ENCODE measurements at places on chromosomes 7 and 10.
A peak's percentile ranks its signal among the peaks of the same experiment; 100 is the strongest.

DNA sequence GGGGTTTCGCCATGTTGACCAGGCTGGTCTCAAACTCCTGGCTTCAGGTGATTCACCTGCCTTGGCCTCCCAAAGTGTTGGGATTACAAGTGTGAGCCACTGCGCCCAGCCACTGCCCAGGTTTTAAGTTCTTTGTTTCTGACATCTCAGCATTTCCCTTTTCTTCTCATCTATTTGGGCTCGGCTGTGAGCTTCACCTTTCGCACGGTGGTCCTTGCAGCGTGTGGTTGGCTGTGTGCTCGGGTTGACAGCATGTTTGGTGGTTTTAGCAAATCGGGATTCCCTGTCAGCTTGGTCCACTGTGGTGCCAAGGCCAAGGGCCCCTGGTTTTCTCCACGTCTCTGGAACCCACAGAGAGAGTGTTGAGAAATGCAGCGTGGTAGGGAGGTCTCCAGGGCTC is 138.8 kb downstream of the DNAJB6 start:
- H3K4me1 ChIP-seq, result no peaks in the 10 kb centered on the region
- DNase-seq, result no peak
- H3K4me3 ChIP-seq, result no peak overlapping the region

DNA sequence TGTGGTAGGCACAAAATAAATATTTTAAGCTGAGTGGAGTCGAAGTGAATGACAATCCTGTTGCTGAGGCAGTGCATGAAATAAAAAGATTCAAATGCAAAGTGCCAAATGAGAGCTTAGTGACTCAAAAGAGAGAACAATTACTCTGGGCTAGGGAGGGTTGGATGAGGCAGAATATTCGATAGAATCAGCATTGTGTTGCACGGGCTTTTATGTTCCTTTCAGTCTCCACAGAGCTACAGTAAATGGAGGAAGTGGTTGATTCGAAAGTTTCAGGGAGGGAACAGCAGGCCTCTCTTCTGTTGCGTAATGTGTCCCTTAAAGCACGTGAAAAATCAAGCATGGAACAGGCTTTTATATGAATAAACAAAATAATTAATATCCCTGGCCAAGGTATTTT is 599.3 kb upstream of the CELF2 start:
- H3K27me3 ChIP-seq, result no peaks in the 10 kb centered on the region
- no peaks in the 10 kb centered on the region for H3K36me3 ChIP-seq
- H3K4me3 ChIP-seq, result no peak overlapping the region
- no peak for DNase-seq
- no peaks in the 10 kb centered on the region for H3K4me1 ChIP-seq
- no peak overlapping the region for H3K27ac ChIP-seq

DNA sequence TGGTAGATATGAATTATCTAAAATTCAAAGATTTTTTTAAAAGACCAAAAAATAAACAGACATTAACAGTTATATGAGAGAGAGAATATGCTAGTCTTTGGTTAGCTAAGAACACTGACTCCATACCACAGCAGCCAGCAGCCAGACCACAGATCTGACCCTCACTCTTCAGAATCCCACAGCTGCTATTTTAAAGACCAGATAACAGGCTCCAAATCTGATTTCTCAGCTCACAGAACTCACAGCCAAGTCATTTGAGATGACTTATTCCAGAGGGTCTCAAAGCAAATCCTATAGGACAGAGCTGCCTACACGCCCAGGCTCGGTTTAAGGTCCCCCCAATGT is 20.4 kb downstream of the NUDCD3 start:
- no peak overlapping the region for H3K4me3 ChIP-seq
- no peaks in the 10 kb centered on the region for H3K36me3 ChIP-seq
- DNase-seq, result no peak
- H3K27ac ChIP-seq, result no peak overlapping the region
- H3K27me3 ChIP-seq, result no peaks in the 10 kb centered on the region
- no peaks in the 10 kb centered on the region for H3K4me1 ChIP-seq

DNA sequence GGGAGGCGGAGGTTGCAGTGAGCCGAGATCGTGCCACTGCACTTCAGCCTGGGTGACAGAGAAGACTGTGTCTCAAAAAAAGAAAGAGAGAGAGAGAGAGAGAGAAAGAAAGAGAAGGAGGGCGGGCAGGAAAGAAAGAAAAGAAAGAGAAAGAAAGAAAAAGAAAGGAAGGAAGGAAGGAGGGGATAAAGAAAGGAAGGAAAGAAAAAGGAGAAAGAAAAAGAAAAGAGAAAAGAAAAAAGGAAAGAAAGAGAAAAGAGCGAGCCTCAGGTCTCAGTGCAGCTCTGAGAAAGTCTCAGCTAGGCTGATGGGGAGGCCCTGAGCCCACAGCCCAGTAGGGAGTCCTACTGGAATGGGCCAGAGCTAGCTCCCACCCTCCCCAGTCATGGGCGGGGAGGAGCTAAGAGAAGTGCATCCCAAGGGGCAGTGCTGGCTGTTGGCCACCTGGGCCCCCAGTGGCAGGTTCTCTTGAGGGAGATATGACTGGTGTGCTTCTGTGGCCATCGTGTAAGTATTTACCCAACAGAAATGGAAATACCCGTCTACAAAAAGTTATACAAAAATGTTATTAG is 69.3 kb downstream of the ABRAXAS2 start:
- no peak overlapping the region for H3K4me3 ChIP-seq
- H3K4me1 ChIP-seq, result no peaks in the 10 kb centered on the region
- no peaks in the 10 kb centered on the region for H3K36me3 ChIP-seq
- no peak for DNase-seq
- H3K27ac ChIP-seq, result no peak overlapping the region
- no peaks in the 10 kb centered on the region for H3K27me3 ChIP-seq

GRCh38 chr7:135795846-135796570 is 47.4 kb upstream of the FAM180A start:
- no peaks in the 10 kb centered on the region for H3K4me1 ChIP-seq
- peak overlapping the region; percentile 69 for H3K27ac ChIP-seq
- no peak overlapping the region for H3K4me3 ChIP-seq

GRCh38 chr10:82091413-82091812 is 216.4 kb downstream of the NRG3 start:
- H3K27me3 ChIP-seq, result no peaks in the 10 kb centered on the region
- no peak overlapping the region for H3K27ac ChIP-seq
- DNase-seq, result no peak
- no peaks in the 10 kb centered on the region for H3K36me3 ChIP-seq

DNA sequence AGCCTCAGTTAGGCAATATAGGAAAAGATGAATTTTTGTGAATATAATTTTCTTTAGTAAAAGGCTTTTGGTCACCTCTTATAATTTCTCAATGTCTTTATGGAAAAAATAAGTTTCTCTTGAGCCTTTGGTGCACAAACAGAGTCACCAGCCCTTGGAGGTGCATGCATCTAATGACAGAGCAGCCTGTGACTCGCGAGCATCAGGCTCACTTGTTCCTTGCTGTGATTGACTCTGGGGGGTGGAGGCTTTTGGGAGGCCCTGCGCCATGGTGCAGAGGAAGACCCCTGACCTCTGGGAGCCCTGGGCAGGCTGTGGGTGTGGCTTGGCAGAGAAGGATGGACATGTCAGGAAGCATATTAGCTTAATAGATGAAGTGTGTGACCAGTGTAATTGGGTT is 60.2 kb downstream of the FIGNL1 start:
- H3K27ac ChIP-seq, result no peak overlapping the region
- H3K36me3 ChIP-seq, result no peaks in the 10 kb centered on the region
- no peaks in the 10 kb centered on the region for H3K27me3 ChIP-seq
- no peak overlapping the region for H3K4me3 ChIP-seq
- no peaks in the 10 kb centered on the region for H3K4me1 ChIP-seq

DNA sequence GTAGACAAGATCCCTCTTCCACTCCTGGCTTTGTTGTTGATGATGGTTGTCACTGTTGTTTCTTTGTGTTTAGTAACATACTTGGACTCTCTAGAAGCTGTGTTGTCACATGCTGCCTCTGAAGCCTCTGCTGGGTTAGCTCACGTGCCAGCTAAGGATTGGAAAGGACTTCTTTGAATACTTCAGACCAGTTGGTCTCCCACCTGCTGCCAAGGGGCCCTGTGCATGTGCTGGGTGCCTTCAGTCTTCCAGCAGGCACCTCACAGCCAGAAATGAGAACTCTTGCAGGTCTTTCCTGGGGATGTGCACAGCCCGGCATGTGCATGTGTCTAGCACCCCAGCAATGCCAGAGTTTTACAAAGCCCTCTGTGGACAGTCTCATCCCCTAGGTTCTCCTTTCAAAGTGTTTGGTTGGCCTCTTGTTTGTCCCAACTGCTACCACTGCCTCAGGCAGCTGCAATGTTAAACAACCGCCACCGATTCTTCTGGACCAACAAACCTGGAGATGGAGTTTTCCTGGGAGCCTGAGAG is 21.7 kb upstream of the NCAPG2 start:
- H3K27me3 ChIP-seq, result no peaks in the 10 kb centered on the region
- H3K4me3 ChIP-seq, result no peak overlapping the region

DNA sequence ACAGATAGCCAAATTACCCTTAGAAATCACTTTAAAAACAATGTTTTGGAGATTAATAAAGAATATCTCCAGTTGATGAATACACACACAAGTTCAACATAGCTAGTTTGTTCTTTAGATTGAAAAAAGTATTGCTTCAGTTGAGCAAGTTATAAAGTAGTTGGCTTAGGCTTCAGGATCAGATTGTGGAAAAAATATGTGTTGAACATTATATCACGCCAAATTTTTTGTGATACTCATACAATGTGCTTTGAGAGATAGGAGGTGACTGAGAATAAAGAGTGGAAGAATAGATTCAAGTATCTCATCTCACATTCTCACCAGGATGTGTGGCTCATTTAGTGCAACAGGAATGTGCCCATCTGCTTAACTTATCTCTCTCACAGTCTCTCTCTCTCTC is 553.3 kb downstream of the HTR7 start:
- no peak for DNase-seq
- H3K27ac ChIP-seq, result no peak overlapping the region
- H3K36me3 ChIP-seq, result no peaks in the 10 kb centered on the region
- H3K27me3 ChIP-seq, result no peaks in the 10 kb centered on the region
- no peak overlapping the region for H3K4me3 ChIP-seq

- DNase-seq, result no peak
- no peaks in the 10 kb centered on the region for H3K4me1 ChIP-seq
- H3K27me3 ChIP-seq, result no peaks in the 10 kb centered on the region
These were observed 44.8 kb upstream of the SLC16A12 start for GRCh38 chr10:89580243-89580642.

DNA sequence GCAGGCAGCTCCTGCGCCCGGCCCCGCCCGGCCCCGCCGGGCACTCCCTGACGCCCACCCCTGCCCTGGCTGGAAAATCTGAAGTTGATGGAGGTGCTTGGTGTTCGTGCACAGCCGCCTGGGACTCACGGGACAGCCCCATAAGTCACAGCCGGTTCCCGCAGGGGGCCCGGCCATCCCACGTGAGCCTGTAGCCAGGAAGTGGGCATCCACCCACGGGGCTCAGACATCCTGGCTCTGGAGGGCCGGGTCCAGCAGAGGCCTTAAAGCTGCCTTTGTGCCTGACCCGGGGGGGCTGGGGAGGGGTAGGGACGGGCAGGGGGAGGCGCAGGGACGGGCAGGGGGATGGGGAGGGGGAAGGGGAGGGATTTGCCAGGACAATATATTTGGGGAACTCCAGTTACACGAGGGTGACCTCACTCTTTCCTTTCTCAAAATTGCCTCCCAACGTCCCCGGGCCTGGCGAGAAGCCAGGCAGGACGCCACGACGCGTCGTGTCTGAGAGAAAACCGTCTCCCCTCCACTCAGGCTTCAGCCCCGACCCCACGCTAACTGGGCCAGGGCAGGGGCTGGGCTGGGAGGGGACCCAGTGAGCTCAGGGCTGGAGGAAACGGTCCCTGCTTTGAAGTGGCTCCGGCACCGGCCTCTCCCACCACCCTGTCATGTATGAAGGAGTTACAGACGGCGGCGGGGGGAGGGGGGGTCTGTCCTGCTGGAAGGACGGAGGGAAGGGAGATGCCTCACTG is 82.1 kb upstream of the PDGFA start:
- H3K4me1 ChIP-seq, result no peaks in the 10 kb centered on the region
- no peak for DNase-seq
- H3K27ac ChIP-seq, result peak overlapping the region; percentile 75
- no peaks in the 10 kb centered on the region for H3K36me3 ChIP-seq
- H3K27me3 ChIP-seq, result no peaks in the 10 kb centered on the region
- peak overlapping the region; percentile 15 for H3K4me3 ChIP-seq

GRCh38 chr7:768881-769504 is 41.9 kb upstream of the PRKAR1B start:
- H3K27ac ChIP-seq, result no peak overlapping the region
- peaks cover under 1% of the 10 kb centered on the region for H3K36me3 ChIP-seq
- no peaks in the 10 kb centered on the region for H3K4me1 ChIP-seq
- DNase-seq, result no peak

GRCh38 chr7:55476852-55477780 is 95.2 kb downstream of the VOPP1 start:
- no peaks in the 10 kb centered on the region for H3K36me3 ChIP-seq
- no peaks in the 10 kb centered on the region for H3K4me1 ChIP-seq
- no peak overlapping the region for H3K4me3 ChIP-seq
- no peak for DNase-seq
- H3K27ac ChIP-seq, result no peak overlapping the region

- no peak overlapping the region for H3K27ac ChIP-seq
- H3K36me3 ChIP-seq, result no peaks in the 10 kb centered on the region
- no peaks in the 10 kb centered on the region for H3K4me1 ChIP-seq
- no peak overlapping the region for H3K4me3 ChIP-seq
These were observed 146.7 kb upstream of the MGMT start for GRCh38 chr10:129320340-129320739.

DNA sequence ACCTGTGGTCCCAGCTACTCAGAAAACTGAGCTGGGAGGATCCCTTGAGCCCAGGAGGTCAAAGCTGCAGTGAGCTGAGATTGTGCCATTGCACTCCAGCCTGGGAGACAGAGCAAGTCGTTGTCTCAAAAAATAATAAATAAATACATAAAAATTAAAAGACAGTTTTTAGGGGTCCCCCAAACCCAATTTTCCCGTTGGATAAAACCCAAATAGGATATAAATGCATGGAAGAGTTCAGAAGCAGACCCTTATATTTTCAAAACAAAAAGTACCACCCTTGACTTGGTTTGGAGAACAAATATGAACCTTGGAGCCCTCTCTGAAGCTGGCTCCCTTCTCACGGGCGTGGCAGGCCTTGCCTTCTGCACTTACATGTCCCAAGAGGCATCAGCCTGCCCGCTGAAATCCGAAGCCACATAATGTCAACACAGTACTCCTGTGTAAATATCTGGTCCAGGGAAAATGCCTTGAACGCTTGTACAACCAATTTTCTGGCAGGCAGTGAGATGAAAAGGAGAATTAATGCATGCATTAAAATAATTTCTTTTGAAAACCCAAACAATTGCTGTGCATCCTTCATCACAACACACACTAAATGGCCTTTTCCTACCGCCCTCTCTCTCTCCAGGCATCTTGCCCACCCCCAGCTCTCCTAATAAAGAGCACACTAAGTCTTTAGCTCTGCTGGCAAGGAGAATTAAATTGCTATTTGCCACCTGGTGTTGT is 46.4 kb upstream of the PARD3 start:
- no peaks in the 10 kb centered on the region for H3K27me3 ChIP-seq
- DNase-seq, result no peak
- H3K27ac ChIP-seq, result no peak overlapping the region
- no peak overlapping the region for H3K4me3 ChIP-seq

All from breast epithelium (tissue), 4 donors.